ENCODE measurements at places on chromosomes 2 and 18.

DNA sequence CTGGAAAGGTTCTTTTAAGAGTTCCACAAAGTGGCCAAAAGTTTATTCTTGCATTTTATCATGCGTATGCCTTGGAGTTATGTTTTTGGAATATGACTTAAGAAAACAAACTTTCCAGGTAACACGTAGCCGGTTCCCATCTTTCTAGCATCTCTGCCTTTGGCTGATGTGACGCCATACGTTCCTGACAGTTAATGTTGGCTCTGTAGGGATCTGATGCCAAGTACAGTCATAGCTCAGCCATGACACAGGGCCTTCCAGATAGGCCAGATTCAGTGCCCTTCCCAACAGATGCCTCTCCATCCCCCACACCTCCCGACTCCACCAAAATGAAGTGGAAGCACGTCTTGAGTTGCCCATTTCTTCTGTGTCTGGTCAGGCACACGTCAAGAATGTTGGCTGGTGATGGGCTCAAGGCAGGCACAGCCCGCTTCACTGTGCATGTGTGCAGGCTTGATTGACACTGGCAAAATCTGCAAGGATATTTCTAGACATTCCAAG is 51.0 kb upstream of the THOC1 start:
- no peak for DNase-seq

- no peak for DNase-seq
Observed at GRCh38 chr18:57906852-57907251, 103.7 kb upstream of the ATP8B1 start.

- DNase-seq: no peak
Observed at GRCh38 chr2:154433010-154433409, 265.5 kb upstream of the KCNJ3 start.

GRCh38 chr2:236787885-236788284 is 218.3 kb downstream of the ACKR3 start:
- no peak for DNase-seq

DNA sequence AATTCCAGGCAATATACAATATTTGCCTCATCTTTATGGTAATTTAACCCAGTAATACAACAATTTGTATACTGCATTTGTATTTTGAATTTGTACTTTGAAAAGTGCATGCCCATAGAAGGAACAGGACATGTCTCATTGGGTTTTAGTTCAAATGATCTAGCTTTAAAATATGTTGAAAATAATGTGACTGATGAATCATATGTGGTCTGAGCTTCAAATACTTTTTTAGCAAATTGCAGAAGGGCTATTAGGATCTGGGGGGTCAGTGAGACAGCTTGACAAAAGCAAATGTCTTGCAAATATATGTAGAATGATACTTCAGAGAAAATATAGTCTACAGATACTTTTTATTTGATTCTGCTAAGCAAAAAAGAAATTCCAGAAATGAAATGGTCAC is 248.9 kb downstream of the DCC start:
- no peak for DNase-seq

GRCh38 chr18:32284284-32284683 is 94.4 kb downstream of the MEP1B start:
- DNase-seq: no peak

GRCh38 chr2:44772131-44772530 is 169.4 kb upstream of the SIX3 start:
- DNase-seq: no peak

DNA sequence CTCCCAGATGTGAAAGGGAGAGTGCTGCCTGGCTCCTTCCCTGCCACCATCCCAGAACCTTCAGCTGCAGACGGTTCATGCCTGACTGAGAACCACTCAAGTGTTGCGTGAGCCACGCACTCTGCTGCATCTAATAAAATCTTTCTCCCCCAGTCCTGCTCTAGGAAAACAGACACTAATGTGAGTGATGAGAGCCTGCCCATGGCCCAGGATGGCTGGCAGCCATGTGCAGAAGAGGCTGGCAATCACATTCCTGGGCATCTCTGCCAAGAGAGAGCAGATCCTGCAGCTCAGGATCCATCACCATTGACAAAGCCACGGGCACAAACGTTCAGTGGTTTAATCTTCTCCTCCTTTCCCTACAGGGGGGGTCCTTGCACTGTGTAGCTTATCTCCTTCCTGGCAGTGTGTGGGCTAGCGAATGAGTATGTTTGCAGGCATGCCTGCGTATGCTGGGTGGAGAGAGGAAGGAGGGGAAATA is 477.5 kb downstream of the SLC4A3 start:
- no peak for DNase-seq

- DNase-seq: no peak
Observed at GRCh38 chr2:28263690-28264089, 129.0 kb upstream of the FOSL2 start.

- no peak for DNase-seq
Observed at GRCh38 chr2:12767541-12767940, 50.8 kb downstream of the TRIB2 start.

GRCh38 chr2:113977660-113978523 is 88.0 kb downstream of the ACTR3 start:
- no peak for DNase-seq

DNA sequence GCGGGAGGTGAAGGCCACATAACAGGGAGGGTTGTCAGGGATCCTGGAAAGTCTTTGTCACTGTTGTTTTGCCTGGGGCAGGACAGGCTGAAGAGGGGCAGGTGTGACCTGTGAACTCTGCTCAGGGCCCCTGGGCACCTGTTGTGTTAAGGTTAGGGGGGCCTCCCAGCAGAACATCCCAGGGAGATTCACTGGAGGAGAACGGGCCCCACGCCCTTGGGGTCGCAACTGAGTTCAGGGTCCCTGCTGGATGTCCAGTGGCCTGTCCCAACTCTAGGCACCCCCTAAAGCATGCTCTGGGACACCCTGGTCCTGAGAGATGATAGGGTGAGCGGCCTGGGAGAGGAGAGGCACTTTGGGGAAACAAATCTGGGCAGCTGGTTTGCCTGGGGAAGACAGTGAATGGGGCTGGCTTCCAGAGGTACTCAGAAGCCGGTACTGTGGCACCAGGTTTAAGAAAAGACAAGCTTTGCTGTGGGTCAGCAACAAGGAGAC is 22.9 kb downstream of the GPR35 start:
- DNase-seq: no peak

GRCh38 chr2:109242654-109243331 is 113.8 kb downstream of the SH3RF3 start:
- DNase-seq: no peak

- no peak for DNase-seq
Observed at GRCh38 chr2:170736628-170737027, 21.5 kb downstream of the SP5 start.

DNA sequence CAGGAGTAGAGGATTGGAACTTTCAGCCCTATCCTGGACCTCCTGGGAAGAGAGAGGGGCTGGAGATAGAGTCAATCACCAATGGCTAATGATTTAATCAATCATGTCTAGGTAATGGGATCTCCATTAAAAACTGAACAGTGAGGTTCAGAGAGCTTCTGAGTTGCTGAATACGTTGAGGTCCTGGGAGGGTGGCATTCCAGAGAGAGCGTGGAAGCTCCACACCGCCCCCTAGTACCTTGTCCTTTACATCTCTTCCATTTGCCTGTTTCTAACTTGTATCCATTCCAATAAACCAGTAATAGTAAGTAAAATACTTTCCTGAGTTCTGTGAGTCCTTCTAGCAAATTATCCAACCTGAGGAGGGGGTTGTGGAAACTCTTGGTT is 101.7 kb downstream of the B3GNT2 start:
- no peak for DNase-seq

Measured in activated CD4-positive, alpha-beta T cell treated with anti-CD3 and anti-CD28 coated beads for 24 hours (primary cell).